Activated CD8-positive, alpha-beta memory T cell treated with anti-CD3 and anti-CD28 coated beads for 4 hours (primary cell): ENCODE measurements at places on chromosomes 5 and 9.
A peak's percentile ranks its signal among the peaks of the same experiment; 100 is the strongest.

- no peak for DNase-seq
Measured at GRCh38 chr9:134545215-134545542, 96.4 kb upstream of the COL5A1 start.

- DNase-seq, result no peak
Measured at GRCh38 chr5:156134216-156134615, 192.7 kb upstream of the SGCD start.

GRCh38 chr5:36145311-36145710, 6.4 kb downstream of the LMBRD2 start:
- DNase-seq, result no peak

DNA sequence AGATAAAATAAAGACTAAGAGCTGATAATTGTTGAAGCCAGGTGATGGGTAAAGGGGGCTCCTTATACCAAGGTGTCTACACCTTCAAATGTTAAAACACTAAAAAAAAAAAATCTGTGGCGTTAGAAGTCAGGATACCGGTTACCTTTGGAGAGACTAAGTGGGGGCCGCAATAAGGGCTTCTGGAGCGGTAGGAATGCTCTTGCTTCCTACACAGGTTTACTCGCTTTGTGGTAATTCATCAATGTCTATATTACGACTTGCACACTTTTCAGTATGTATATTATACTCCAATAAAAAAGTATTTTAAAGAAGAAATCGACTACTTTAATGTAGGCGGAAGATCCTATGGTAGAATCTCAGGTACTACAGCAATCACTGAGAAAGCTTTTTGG, 12.5 kb downstream of the MRPS27 start:
- no peak for DNase-seq

DNA sequence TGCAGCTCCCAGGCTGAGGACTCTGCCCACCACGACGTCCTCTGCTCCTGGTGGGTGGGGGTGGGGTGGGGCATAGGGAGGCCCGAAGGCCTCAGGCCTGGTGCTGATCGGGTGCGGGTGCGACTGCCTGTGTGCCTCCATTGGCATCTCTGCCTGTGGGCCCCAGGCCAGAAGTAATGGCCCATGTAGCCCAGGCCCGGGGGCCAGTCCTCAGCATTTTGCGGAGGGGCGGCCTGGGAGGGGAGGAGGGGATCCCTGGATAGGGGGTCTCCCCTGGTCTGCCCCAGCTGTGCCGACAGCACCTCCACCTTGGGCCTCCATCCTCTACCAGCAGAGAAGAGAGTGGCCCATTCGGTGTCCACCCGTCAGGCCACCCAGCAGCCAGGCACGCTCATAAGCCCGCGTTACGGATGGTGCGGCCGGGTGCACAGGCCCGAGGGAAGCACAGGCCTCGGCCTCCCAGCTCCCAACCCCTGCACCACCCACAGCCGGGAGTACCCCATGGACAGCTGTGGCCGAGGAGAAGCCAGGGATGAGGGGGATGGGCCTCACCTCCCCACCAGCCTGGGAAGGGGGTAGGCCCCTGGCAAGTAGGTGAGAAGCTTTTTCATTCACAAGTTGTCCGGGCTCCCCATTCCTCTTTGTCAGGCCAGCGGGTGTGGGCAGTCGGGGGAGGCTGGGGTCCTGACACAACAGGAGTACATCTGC, 1.8 kb upstream of the NOTCH1 start:
- no peak for DNase-seq

GRCh38 chr5:176985516-176985915, 21.1 kb downstream of the UIMC1 start:
- peak; percentile 13 for DNase-seq

GRCh38 chr5:83430130-83431010, 41.2 kb upstream of the VCAN start:
- DNase-seq, result no peak

DNA sequence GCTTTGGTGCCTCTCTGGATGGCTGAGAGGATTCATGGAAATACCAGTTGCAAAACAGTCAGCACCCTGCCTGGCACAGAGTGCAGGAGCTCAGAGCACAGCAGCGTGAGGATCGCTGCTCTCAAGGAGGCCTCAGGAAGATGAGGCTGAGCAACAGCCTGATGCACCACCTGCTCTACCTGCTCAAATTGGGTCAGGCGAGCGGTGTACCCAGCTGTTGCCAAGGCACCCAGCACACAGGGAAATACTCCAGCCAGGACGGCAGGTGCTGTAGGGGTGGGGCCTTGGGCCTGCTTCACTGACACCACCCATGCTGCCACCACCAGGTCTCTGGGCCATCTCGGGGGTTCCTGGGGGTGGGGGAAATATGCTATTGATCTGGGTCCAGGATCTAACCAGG, 4.3 kb downstream of the EEIG1 start:
- no peak for DNase-seq

DNA sequence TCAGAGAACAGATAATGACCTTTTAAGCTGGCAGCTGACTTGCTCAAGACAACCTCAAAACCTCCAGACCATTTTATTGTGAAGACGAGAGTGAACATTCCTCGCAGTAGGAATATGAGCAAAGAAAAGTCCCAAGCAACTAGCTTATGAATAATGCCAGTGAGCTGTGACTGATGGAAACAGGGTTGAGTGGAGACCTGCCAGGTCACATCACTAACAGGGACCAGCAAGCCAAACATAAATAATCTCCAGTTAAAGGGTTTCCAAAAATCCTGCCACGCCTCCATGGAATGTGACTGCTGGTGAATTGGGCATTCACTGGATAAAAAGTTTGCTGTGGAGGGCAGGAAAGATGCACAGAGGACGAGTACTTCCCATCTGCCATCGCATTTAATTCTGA, 185.4 kb downstream of the CRB2 start:
- no peak for DNase-seq

GRCh38 chr5:95631255-95631958, 11.5 kb downstream of the GPR150 start:
- no peak for DNase-seq

GRCh38 chr9:87592554-87593358, 95.1 kb downstream of the DAPK1 start:
- no peak for DNase-seq

GRCh38 chr9:33868440-33868973, 51.5 kb downstream of the UBE2R2 start:
- no peak for DNase-seq

GRCh38 chr5:80181618-80182211, 74.1 kb downstream of the SERINC5 start:
- DNase-seq, result no peak

GRCh38 chr9:133684121-133684935, 48.2 kb downstream of the DBH start:
- DNase-seq, result no peak

GRCh38 chr9:90578126-90578815, 64.4 kb downstream of the DIRAS2 start:
- DNase-seq, result no peak

DNA sequence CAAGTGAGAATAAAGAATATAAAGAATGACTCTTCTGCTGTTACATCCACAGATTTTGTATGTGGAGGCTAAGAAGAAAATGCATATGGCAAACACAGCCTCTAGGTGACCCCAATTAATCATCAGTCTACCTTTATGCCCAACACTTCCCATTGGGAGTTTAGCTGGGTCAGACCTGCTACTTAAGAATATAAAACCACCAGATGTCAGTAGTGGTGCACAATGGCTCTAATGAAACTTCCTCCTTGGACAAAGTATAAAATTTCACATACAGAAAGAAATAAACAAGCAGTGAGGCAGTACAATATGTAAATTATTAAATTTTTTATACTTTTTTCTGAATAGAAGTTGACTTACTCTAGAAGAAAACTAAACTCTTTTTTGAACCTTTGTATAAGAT, 539.9 kb downstream of the BRINP1 start:
- DNase-seq, result no peak

- DNase-seq, result no peak
Measured at GRCh38 chr5:35430381-35431162, 187.1 kb upstream of the SPEF2 start.

- DNase-seq, result no peak
Measured at GRCh38 chr9:123033352-123033751, at the start of gene GPR21. GPR21 (plus strand) TSS chr9:123033667; CDS start chr9:123034567, 900 bp downstream.

GRCh38 chr5:177008716-177009115, 2.1 kb upstream of the UIMC1 start:
- no peak for DNase-seq

DNA sequence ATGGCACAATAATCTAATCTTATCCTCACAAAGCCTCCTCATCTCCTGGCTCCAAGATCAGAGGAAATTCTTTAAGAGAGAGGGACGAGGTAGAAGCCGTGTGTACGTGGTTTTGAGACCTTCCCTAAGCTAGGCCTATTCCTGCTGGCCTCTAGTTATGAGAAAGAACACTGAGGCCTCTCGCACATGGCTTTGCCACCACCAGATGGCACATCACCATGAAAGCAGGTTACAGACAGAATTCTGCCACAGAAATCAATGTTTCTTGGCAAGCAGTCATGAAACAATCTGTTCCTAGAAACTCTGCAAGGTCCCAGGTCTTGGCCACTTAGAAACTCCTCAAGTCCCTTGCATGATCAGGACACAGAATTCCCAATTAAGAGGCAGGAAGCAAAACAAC, 268.2 kb upstream of the TAS2R1 start:
- DNase-seq, result no peak

GRCh38 chr5:143350341-143350740, 53.1 kb downstream of the NR3C1 start:
- no peak for DNase-seq

GRCh38 chr5:54705994-54706653, 188.6 kb downstream of the SNX18 start:
- DNase-seq, result no peak

DNA sequence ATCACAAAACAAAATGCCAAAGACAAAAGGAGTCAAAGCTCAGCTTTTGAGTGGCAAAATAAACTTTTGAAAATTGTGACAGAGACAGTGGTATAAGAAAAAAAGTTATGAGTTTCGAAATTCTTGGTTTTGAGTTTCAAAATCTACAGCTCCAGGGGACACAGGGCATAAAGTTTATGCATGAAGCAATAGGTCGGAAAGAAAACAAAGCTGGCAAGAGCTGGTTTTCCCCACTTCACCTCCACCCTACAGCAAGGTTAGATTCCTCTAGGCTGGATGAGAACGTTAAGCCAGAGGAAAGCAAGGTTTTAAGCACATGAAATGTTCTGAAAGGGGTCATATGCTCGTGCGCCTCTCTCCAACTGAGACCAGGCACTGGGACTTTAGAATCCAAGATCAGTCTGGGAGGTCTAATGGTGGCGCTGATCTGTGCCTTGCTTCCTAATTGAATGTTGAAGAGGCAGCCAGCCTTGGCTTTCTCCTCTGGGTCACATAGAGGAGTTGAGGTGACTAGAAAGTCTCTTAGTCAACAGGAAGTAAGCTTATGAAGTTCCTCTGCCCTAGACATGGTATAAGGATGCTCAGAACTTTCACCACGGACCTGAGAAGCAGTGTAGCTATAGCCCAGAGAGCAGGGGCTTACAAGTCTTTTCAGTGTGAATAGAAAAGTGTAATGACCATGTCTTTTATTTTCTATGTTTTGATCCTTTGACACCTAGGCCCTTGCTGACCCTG, 167.7 kb upstream of the DMAC1 start:
- no peak for DNase-seq

DNA sequence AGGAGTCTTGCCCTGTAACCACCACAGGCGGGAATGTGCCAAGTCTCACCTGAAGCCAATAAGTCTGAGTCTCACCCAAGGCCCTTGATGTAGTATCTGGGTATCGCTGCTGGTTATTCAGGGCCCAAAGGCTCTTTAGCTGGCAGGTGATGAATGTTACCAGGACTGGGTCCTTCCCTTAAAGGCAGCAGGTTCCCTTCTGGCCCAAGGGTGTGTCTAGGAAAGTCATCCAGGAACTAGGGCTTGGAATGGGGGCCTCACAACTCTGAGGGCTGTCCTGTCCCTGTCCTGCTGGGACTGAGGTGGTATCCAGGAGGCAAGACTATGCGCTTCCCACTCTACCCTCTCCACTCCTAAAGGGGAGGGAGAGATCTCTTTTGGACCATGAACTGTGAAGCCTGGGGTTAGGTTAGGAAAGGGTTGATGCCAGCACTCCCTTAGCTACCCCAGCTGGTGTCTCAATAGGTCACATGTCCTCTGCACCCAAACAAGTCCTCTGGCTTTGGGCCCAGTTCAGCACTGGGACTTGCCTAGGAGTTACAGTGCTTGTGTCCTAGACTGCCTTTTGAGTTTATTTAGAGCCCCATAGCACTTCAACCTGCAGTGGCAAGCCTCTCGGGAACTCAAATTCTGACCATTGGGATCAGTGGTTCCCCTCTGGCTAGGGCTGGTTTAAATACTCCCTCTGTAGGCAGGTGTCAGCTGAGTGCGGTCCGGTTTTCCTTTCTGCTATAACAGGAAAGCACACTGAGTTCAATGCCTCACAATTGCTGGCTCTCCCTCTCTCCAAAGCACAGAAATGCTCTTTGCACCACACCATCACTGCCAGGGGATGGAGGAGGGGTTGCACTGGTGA, 22.5 kb upstream of the RANBP3L start:
- DNase-seq, result no peak

GRCh38 chr5:138605254-138605972, 30.2 kb upstream of the HSPA9 start:
- no peak for DNase-seq

DNA sequence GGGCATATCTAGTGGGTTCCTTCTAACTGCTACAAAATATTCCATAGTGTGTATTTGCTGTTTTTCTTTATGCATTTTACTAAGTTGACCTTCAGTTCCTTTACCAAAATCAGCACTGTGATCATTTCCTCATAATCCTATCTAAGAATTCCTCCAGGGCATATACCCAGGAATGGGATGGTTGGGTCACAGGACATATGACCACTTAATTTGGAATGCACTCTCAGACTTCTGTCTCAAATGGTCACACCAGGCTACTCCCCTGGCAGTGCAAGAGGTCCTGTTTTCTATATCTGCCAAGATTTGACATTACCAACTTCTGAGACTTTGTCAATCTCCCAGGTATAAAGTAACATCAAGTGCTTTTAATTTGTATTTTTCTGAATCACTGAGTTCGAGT, 63.9 kb downstream of the ADAMTS12 start:
- DNase-seq, result no peak

DNA sequence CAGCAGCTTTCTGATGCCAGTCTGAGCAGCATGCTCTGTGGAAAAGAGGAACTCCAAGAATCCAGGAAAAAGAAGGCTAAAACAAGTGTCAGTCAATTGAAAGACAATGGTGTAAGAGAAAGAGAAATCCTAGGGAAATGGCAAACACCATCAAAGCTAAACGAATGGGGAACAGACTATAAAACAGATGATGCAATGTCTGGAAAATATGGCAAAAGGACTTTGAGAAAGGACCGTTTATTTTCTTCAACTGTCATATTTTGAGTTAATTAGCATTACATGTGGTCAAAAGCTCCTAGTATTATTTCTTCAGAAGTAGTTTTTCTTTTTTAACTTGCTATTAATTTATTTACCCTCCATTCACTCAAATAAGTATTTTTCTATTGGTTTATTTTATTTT, 465.2 kb downstream of the LRRC70 start:
- DNase-seq, result no peak

DNA sequence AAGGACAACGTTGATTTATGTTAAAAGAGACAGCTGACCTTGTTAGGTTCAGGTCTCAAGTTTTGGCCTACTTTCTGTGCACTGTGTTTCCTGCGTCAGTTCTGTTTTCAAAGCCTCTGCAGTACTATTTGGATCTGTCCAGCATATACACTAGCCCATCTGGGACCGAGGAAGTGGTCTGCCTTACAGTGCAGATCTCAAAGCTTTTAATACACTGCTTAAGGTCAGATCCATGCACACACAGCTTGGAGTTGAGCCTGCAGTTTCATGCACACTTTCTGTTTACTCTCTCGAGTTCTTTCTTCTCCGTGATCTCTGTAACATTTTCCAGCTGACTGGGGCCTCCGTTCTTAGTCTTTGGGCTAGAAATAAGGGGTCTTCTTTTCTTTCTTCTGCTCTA, 24.1 kb downstream of the CARTPT start:
- no peak for DNase-seq

GRCh38 chr5:151130922-151131891, 26.4 kb downstream of the ANXA6 start:
- no peak for DNase-seq
